NCI-H345 (cell line): ENCODE measurements at places on chromosomes 7 and 10.
A peak's percentile ranks its signal among the peaks of the same experiment; 100 is the strongest.

GRCh38 chr7:1242606-1243289 is 10.1 kb downstream of the UNCX start:
- DNase-seq, result no peak

GRCh38 chr7:36217211-36217960 is 64.3 kb downstream of the EEPD1 start:
- DNase-seq, result no peak

- no peak for DNase-seq
Observed at GRCh38 chr10:132869621-132870020, 72.7 kb downstream of the CFAP46 start.

- DNase-seq, result no peak
Observed at GRCh38 chr10:121091961-121092719, 241.0 kb downstream of the WDR11 start.

GRCh38 chr10:89466599-89467035 is 52.2 kb downstream of the IFIT5 start:
- peak; percentile 1 for DNase-seq

DNA sequence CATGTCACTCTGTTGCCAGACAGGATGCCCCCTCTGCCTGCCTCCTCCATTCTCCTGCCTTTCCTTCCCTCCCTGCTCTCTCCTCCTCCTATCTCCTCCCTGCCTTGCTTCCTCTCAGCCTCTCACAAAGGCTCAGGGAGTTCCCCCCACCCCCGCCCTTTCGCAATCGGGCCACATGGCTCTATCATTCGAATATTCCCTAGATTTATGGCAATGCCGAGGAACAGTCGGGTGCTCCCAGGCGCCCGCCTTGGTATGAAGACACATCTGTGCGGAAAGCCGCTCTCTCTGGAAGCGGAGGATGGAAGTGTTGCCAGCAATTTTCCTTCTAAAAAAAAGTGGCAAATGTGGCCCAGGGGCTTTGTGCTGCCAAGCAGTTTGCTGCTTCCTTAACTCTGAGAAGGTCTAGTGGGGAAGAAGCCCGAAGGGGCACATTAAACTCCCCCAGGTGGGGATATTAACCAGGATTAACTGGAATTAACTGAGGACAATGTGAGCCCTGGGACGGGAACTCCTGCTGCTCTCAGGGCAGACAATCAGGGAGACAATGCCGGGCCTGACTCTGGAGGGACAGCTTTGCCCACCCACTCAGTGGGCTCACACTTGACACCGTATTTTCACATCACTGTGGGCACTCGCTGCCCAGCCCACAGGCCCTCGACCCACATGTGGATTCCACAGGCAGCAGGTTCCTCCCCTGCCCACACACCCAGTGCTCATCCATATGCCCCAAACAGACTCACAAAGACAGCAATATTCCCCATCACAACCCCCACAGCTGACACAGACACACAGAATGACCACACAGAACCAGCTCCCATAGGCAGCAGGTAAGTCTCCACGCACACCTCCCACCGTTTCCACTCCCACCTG is 88.4 kb upstream of the SMNDC1 start:
- DNase-seq, result no peak

DNA sequence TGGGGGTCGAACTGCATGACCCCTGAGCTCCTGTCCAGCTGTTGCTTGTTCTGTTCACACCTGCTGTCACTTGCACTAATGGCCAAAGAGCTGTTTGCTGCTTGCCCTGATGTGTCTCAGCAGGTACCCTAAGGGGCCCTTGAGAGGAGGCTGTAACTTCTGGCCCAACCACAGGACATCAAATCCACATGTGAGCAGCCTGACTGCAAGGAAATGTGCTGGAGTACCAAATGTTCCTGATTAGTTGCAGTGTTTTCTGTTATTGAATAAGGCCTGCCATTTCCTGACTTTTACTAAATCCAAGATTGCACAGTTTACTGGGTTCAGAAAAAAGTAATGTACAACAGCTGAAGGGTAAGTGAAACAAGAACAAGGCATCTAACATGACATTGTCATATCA is 91.7 kb upstream of the IL6 start:
- no peak for DNase-seq

- no peak for DNase-seq
Observed at GRCh38 chr7:54874804-54875203, 115.8 kb upstream of the SEC61G start.

- DNase-seq, result no peak
Observed at GRCh38 chr7:141349804-141350203, 201.4 kb upstream of the AGK start.

- DNase-seq, result no peak
Observed at GRCh38 chr10:12741360-12741804, 260.1 kb downstream of the CCDC3 start.

DNA sequence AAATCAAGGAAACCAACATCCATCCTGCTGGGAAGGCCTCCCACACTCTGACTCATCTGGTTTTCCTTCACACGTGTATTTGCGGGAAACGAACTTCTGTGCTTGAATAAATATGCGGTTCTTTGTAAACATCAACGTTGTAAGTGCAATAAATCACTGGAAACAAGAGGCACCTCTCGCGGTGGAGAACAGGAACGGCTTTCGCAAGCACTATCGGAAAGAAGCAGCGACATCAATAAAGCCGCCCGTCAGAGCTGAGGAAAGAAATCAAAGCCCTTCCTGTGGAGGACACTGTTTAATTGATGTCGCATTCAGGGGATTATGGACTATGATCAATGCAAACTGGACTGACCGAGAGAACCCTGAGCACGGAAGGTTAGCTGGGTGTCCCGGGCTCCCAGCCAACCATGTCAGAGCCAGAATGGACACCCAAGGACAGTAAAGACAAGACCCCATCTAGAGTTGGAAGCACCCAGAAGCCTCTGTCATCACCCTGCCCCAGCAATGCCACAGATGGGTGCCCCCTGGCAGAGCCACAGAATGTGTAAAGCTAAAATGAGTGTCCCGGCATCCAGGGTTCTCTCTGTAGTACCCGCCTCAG is 37.6 kb downstream of the OAT start:
- peak; percentile 43 for DNase-seq

DNA sequence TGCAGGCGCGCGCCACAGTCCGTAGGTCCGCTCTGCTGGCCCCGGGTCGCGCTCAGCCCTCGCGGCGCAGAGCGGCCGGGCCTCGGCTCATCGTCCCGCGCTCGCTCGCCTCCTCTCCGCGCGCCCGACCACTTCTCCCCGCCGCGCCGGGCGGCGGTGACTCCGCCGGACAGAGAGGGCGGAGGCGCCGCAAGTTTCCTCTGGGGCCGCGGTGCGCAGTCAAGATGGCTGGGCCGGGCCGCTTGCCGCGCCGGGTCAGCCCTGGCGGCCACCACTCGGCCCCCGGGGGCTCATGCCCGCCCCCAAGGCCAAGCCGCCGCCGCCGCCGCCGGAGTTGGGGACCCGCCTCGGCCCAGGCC is 441 bp downstream of the FZD8 start:
- no peak for DNase-seq

- no peak for DNase-seq
Observed at GRCh38 chr7:150322114-150322832, 882 bp upstream of the LRRC61 start.

DNA sequence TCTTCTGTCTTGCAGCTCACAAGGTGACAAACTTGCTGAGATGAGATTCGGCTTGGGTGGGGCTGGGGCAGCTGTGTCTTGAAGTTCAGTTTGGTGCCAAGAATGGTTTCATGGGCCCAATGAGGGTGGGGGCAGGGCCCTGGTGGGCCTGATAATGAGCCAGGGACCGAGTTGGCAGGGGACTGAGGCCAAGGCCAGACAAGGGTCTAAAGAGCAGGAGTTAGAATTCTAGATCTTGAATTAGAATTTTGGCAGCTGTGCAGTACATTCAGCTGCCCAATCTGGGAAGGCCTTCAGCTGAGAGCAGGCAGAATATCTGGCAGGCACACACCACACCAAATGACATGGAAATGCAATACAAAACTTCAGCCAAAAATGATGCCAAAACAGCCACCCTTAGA is 1.5 kb upstream of the JAZF1 start:
- DNase-seq, result no peak

DNA sequence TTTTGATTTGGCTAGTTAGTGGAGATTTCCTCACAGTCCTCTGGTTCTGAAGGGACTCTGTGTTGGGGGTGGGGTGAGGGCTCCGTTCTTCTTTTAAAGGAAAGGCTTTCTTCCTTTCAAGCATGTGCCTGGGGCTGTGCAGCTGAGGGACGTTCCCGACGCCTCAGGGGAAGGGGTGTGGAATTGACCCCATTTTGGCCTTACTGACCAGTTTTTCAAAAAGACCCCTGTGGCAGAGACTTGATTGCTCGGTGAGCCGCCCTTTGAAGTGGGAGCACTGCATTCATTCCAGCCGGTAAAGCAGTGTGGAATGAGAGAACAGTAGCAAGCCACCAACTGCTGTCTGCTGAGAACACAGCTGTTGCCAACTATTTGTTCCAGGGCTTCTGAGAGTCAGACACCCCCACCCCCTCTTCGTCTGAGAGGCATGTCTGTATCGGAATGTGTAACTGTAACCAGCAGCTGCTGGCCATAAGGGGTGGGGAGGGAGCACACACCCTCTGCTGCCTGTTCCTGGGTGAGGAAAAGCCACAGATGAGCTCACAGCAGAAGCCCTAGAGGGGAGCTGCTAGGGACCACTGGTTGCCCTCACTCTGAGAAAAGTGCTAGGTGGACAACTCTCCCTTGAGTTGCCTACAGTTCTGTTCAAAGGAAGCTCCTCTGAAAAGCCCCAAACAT is 33.2 kb downstream of the WBP1L start:
- no peak for DNase-seq

- no peak for DNase-seq
Observed at GRCh38 chr7:157981778-157982177, 605.8 kb downstream of the PTPRN2 start.

- no peak for DNase-seq
Observed at GRCh38 chr7:142807855-142808460, 37.2 kb downstream of the PRSS2 start.

- no peak for DNase-seq
Observed at GRCh38 chr7:107865956-107866775, 24.8 kb upstream of the DLD start.
